ENCODE measurements at places on chromosomes 13 and 19.
A peak's percentile ranks its signal among the peaks of the same experiment; 100 is the strongest.

DNA sequence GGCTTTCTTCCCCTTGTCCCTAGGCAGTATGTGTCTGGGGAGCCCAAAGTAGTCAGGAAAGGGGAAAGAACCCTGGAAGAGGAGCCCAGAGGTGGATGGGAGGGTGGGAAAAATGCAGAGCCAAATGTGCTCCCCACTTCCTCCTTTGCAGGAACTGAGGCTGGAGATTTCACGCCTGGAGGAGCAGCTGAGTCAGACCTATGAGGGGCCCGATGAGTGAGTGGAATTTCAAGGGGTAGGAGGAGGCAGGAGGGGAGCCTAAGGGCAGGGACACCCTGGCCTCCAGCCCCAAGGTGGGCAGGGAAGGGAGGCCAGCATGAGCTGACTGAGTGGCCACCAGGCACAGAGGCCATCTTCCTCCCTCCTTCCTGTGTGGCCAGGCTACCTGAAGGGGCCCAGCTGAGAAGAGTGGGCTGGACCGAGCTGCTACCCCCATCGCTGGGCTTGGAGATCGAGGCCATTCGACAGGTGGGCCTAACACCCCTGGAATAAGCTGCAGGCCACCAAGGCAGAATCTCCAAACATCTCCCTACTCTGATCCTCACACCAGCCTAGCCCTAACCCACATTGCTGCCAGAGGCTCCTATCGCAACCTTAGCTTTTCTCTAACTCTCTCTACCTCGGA lies 14.3 kb downstream of the PTH2 start:
- no peak for DNase-seq

DNA sequence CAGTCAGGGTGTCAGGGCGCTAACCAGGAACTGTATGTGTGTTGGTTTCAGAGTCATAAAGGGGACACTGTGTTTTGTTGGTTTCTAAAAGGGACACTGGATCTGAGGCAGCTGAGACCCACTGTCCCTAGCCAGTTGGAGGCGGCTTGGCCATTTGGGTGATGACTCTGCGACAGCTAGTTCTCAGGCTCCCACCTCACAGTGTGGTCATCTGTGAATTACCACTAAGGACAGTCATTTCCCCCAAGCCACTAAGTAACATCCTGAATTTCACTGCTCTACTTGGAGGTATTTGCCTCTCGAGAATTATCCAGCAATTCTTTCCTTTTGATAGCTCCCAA lies 51.5 kb downstream of the EPS15L1 start:
- no peak for DNase-seq

DNA sequence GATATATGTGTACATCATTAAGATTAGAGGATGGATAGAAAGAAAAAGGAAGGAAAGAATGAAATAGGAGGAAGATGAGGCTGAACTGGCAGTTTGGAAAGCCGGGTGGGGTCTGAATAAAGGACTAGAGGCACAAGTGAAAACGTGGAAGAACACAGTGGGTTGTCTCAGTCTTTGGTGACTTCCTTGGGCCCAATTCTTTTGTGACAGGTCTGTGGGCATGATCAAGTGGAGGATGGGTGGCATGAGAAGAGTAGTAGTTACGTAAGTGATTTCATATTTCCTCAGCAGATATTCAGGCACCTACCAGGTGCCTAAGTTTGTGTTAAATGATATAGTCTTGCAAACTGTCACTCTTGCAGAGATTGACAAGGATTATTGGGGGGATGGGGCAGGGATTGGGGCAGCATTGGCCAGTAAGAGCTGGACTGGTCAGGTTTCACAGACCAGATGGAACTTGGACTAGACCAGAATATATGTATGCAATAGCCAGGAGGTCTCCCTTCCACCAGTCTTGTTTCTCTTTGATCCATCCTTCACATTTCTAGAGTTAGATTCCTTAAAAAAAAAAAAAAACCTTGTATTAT lies 2.7 kb downstream of the TPP2 start:
- peak; percentile 26 for DNase-seq

DNA sequence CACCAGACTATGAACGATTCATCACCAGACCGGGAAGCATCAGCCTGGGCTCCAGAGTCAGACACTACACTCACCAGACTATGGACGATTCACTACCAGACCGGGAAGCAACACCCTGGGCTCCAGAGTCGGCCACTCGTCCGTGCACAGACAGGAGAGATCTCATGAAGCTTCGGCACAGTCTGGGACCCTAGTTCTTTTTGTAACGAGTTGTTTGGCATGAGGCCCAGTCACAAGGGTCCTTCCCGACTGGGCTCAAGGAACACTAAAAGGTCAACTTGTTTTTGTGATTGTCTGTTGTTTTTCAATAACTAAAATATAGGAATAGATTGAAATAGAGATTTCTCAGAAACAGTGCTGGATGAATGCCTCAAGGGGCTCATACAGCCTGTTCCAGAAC lies 1141.6 kb upstream of the MIR17HG start:
- no peak for DNase-seq

DNA sequence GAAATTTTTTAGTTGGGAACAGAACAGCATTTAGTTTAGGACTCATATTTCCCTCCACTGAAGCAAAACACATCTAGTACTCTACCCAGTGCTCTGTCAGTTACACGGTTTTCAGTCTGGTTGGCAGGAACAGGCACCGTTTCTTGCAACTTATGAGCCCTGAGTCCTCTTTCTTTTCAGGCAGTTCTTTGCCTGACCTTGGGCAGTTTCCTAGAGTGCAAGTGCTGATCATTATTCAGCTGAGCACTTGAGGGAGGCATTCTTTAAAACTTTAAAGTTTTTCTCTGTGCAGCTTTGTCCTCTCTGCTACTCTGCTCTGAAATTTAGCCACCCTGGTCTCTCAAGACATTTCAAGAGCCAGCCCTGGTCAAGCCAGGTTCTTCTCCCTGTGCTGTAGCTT lies 96.1 kb downstream of the MYO16 start:
- DNase-seq: no peak

- DNase-seq: no peak
These were observed 31.7 kb downstream of the COMP start for GRCh38 chr19:18759304-18759994.

GRCh38 chr19:50983625-50984292 lies at the start of gene KLK7:
Gene KLK7 (minus strand): TSS chr19:50983917. CDS start chr19:50982399, 1,518 bp downstream.
- DNase-seq: no peak

Measured in CD8-positive, alpha-beta T cell (primary cell).